ENCODE measurements at places on chromosomes 1 and 21.

DNA sequence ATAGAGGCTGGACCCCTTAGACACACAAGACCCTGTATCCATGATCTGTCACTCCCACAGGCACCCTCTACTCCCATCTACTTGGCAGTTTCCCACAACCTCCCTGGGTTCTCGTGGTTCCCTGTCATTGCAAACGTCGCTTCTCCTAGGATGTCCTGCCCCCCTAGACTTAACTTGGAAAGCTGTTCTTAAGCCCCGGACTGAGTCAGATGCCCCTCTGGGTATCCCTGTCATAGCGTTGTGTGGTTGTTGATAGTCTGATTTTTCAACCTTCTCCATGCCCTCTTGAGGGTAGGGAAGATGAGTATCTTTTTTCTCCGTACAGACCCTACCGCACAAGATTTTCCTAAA is 11.8 kb downstream of the RCC1 start:
- no peak for DNase-seq

GRCh38 chr21:43829161-43829560 is 35.9 kb upstream of the AGPAT3 start:
- DNase-seq = no peak

DNA sequence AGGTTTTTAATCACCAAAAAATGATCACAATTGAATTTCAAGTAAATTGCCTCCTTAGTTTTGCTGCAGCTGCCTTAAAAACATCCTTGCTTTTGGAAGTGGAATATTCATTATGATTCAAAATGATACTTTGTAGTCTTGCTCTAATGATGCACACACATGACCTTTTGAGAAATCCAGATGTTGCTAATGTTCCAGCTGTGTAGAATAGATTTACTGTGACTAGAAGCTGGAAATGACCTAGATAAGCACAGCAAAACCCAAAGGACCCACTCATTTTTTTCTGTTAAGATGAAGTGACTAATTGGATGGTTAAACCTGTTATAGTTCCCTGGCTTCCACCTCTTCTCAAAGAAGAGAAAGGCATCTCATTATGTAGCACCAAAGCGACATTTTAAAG is 64.6 kb upstream of the RALGPS2 start:
- no peak for DNase-seq

GRCh38 chr1:169529068-169529642 is 43.4 kb upstream of the SLC19A2 start:
- peak; percentile 77 for DNase-seq

DNA sequence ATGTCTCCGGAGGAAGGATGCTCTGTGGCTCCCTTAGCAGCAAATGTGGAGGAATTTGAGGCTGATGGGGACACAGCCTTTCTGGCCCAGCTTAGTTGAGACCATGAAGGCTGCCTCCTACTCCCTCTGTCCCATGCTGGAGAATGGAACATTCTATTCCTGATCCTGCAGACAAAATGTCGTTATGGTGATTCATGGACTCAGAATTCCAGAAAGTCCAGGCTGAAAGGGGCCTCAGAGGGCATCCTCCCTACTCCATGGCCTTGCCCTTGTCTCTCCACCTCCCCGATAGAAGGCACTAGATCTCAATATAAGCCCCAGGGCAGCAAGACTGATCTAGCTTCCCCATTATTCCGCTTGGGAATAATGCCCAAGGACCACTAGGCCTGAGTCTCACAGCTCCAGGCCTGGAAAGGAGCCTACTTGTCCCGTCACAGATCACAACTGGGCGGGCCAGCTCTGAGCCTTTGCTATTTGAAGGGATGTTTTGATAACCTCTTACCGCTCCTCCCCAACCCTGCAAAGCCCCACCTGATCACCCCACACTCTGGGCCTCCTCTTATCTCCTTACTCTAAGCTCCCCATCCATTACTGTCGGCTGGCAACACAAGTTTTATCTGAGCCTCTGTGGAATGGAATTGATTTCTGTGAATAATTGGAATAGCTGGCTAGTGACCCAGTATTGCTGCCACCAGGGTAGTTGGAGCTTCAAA is 52.8 kb upstream of the TRABD2B start:
- DNase-seq = no peak

DNA sequence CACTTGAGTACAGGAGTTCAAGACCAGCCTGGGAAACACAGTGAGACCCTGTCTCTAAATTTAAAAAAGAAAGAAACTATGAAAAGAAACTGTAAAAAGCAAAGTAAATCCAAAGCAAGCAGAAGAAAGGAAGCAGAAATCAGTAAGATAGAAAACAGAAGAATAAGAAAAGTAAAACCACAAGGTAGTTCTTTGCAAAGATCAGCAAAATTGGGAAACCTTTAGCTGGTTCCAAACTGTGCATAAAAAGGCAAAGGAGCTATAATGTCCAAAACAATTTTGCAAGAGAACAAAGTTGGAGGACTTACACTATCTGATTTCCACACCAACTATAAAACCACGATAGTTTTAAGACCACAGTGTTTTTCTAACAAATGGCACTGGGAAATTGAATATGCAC is 218.8 kb downstream of the RPS6KC1 start:
- no peak for DNase-seq

- no peak for DNase-seq
These were observed 23.1 kb upstream of the CNN3 start for GRCh38 chr1:94949681-94950661.

DNA sequence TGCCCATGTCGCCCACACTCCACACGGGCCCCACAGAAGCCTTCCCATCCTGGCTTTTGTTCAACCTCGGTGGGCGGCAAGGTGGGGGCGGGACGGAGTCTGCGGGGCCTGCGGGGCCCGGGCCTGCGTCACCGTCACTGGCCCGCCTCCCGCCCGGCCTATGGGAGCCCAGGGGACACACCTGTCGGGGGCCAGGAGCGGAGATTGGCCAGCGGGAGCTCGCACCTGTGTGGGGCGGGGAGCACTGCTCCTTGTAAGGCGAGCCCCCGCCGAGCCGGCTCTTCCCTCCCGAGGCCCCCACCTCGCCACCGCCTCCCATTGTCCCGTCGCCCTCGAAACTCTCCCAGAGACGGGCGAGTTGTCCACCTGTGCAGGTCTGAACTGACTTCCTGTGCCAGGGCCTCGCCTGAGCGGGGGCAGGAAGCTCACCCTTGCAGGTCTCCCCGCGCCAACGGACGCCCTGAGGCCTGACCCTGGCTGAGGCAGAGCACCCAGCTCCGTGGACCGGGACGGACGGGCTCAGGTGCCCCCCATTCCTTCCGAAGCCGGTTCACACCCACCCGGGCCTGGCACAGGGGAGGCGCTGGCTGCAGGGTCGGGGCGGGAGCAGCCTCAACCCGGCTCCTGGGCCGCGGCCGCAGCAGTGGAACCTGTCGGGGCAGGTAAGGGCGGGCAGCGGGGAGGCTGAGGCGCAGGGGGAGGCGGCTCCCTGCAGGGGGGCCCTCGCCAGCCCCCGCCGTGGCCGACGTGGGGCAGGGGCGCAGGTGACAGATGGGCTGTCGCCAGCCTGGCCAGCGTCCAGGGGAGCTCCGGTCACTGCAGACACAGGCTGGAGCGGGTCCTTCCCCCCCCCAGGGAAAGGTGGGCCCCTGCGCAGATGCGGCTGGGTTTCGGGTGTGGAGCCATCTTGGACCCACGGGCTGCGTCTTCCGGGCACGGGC is 10.8 kb upstream of the TTLL10 start:
- no peak for DNase-seq

DNA sequence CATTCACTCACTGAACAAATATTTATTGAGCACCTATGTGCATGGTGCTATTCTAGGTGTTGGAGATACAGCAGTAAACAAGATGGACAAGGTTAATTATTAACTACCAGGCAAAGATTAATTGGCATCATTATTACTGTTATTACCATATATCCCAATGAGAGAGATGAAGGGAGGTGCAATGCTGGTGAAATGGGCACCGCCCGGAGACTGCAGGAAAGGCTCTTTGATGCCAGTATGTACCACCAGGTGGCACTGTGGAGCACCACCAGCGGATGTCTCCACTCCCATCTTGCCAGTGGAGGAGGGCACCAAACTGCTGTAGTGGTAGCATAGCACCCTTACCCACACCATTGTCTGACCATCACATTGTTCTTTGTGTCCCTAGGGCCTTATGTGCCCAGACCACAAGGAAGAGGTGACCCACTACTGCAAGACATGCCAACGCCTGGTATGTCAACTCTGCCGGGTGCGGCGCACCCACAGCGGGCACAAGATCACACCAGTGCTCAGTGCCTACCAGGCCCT is 3.0 kb downstream of the TRIM46 start:
- DNase-seq = no peak

- no peak for DNase-seq
These were observed 3.2 kb downstream of the LBR start for GRCh38 chr1:225424562-225425200.

DNA sequence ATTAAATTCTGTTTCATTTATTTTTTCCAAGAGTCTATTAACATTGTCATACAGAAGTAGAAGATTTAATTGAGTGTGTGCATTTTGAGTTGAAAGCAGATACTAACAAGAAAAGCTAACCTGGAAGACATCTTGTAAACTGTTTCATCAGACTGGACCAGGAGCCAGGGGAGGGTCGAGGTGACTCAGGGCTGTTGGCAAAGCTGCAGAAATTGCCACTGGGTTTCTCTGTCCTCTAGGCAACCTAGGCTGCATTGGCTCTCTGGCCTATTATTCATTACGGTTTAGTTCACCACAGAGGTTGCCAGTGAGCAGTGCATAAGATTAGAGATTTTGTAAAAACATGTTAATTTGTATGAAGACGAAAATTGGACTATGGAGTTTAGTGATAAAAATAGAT is 27.5 kb downstream of the ERG start:
- DNase-seq = no peak

DNA sequence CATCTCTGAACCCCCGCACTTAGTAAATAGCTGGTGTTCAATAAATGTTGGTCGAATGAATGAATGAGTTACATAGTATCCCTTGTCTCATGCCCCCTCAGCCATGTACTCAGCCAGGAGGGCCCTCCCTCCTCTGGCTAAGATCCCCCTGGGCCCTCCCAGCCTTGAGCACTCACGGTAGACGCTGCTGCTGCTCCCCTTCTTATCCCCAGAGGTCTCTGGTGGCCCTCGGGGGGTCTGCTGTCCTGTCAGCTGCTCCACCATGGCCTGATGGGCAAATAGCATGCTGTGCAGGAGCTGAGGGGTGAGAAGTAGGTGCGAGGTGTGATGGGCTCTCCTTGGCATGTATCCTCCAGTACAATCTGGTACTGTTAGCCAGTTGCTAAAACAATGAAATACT is 1.9 kb downstream of the ETV3L start:
- DNase-seq = no peak

DNA sequence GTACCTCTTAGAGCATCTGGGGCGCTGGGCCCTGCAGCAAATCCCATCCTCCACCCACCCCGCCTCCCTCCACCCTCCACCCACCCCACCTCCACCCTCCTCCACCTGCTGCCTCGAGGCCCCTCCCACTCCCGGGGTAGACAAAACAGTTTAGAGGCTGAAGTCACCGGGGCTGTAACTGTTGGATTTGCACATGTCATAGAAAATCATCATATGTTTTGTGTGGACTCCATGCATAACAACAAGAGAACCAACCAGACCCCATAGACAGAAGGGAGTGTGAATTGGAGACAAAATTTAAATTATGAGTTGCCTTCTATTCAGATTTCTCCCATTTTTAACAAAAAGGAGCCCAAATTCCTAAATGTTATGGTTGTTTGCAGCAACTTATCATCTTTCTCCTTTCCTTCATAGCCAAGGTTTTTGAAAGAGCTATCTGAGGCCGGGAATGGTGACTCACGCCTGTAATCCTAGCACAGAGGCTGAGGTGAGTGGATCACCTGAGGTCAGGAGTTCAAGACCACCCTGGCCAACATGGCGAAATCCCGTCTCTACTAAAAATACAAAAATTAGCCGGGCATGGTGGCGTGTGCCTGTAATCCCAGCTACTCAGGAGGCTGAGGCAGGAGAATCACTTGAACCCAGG is 28.2 kb upstream of the LGALS8 start:
- DNase-seq = no peak

- no peak for DNase-seq
These were observed 59.0 kb upstream of the IGSF5 start for GRCh38 chr21:39685991-39686390.

- no peak for DNase-seq
These were observed 2.9 kb upstream of the SYT2 start for GRCh38 chr1:202713110-202713509.

DNA sequence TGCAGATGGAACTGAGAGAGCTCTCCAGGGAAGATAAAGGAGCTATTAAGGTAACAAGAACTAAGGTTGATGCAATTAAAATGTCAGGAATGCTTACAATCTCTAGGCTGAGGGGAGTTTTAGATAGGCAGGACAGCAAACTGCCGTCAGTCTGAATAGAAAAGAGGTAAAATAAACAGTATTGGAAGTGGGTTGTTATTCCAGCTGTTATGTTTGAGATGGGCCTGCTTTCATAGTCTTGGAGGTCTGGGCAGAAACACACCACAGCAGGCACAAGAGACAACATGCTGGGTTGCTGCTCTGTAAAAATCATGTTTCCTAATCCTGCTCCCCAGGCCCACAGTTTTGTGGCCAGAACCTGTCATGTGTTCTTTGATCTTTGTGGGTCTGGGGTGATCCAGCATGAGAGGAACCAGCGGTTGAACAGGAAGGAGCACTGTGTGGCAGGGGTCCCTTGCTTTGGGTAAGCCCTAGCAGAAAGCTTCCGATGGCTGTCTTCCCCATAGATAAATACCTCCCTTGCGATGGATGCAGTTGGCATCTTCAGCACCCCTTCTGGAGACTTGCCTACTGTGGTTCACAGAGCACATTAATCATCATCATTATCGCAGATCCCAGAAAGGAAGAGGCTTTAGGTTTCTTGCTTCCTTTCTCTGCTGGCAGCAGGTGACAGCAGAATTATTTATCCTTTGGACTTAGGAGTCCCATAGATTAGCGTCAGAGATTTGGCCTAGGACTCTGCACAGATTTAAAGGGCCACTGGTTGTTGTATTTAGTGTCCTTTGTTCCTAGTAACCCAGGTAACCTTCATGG is 97.1 kb downstream of the AK5 start:
- no peak for DNase-seq

- no peak for DNase-seq
These were observed 224.3 kb upstream of the FGGY start for GRCh38 chr1:59072583-59072947.

- no peak for DNase-seq
These were observed 161.5 kb upstream of the C1orf174 start for GRCh38 chr1:4061521-4062031.

- DNase-seq = no peak
These were observed 562 bp downstream of the DYNLT5 start for GRCh38 chr1:66752671-66753371.

DNA sequence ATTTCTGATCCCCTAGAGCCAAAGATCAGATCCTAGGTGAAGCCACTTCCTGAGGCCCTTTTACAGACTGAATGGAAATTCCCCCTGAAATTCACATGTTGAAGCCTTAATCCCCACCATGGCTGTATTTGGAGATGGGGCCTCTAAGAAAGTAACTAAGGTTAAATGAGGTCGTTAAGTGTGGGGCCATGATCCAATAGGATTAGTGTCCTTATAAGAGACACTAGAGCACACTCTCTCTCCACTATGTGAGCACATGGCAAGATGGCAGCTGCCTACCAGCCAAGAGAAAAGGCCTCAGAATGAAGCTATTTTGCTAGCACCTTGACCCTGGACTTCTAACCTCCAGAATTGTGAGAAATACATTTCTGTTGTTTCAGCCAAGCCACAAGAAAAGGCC is 13.9 kb downstream of the ABCB10 start:
- no peak for DNase-seq
